Vagina (tissue), 2 donors: ENCODE measurements at places on chromosomes 5 and 9.

- DNase-seq = no peak
Observed at GRCh38 chr5:141560151-141560550, 58.6 kb downstream of the DIAPH1 start.

DNA sequence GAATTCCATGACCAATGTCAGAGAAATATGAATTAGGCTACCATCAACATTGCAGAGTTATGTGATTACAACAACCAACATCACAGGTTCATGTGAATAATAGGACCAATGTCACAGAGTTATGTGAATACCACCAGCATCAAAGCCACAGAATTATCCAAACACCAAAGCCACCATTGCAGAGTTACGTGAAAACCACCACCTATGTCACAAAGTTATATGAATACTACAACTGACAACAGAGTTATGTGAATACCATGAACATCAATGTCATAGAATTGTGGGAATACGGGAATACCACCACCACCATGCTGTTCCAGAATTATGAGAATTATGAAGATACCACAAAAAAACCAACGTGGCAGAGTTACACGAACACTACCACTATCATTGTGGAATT, 64.8 kb downstream of the SHC3 start:
- DNase-seq = no peak

- no peak for DNase-seq
Observed at GRCh38 chr5:53337827-53338226, 142.6 kb upstream of the FST start.

GRCh38 chr5:166068547-166069335, 2222.7 kb upstream of the WWC1 start:
- DNase-seq = no peak

DNA sequence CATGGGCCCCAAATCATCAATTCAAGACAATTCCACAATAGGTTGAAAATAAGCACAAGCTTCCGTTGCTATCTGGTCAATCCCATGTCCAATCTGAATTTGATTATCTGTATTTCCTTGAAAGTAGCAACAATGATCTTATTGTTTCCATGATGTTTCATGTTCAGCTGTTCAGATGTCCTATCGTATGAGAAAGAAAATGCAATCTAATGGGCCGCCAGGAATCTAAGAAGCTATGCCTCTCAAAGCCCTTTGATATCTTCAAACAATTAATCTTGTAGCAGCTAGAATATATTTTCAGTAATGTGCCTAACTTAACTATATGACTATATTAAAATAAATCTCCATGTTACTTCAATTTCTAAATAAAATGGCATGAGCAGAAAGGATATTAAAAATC, 32.1 kb upstream of the ALDOB start:
- DNase-seq = no peak

DNA sequence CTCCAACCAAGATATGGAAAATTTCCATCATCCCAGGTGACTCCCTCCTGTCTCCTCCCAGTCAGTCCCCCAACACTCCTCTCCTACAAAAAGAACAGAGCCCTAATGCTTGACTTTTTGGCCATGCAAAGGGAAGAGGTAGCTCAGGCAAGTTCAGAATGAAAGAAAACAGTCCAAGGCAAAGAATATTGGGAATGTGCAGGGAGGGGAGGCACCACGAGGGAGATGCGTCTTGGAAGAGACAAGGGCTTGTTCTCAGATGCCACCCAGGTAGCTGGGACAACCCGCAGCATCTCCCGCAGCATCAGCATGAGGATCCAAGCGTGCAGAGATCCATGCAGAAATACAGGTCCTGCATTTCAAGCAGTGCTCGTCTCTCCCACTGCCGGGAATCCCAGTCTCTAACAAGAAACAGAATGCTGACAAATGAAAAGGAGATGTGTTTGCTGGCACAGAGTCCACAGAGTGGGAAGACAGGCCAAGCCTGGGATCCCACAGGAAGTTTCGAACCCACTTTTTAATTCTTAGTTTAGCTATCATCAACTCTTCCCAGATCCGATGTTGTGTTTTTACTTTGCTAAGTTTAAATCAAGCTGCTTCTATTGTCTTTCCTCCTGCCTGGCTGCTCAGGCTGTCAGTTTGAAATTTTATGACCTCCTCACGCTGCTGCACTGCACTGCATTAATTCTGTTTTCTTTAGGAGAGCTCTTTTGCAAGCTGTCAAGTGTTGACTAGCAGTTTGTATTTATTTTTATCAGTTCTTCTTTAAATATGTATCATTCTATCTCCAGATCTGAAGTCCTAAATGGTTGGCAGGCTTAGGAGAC, 86.8 kb upstream of the OSMR start:
- no peak for DNase-seq

GRCh38 chr5:74441616-74442015, 198.9 kb downstream of the ENC1 start:
- no peak for DNase-seq

DNA sequence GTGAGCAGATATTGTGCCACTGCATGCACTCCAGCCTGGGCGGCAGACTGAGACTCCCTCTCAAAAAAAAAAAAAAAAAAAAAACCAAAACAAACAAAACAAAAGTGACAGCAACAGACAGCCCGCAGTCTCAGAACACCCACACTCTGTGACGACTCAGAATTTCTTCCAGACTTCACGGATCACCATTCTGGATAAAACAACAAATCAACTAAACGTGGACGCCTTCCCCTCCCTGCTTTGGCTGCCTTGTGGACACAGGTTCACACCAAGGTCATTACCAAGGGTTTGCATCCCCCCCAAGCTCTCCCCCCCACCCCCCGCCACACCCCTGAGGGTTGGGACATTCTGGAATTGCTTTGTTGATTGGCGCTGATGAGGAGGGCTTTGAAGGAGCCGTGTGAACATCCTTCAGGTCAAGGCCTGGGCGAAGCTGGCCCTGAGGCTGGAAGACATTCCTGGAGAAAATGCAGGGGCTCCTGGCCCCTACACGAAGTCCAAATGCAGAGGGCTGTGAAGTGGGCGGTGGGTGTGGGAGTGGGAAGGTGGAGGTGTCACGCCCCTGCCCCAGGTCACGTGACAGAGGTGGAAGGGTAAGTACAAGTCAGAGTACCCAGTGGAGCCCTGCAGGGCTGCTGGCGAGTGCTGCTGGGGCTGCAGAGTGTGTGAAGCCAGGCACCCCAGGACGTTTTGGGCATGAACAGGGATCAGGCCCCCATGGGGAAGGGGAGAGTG, 10.1 kb downstream of the LCN10 start:
- DNase-seq = no peak

GRCh38 chr5:140220032-140220697, 45.2 kb downstream of the CYSTM1 start:
- DNase-seq = no peak

- DNase-seq = no peak
Observed at GRCh38 chr5:117041926-117042595, 467.4 kb upstream of the SEMA6A start.

- DNase-seq = no peak
Observed at GRCh38 chr9:17535176-17535575, 43.7 kb upstream of the SH3GL2 start.

- DNase-seq = no peak
Observed at GRCh38 chr5:118392491-118392890, 595.9 kb downstream of the DTWD2 start.

DNA sequence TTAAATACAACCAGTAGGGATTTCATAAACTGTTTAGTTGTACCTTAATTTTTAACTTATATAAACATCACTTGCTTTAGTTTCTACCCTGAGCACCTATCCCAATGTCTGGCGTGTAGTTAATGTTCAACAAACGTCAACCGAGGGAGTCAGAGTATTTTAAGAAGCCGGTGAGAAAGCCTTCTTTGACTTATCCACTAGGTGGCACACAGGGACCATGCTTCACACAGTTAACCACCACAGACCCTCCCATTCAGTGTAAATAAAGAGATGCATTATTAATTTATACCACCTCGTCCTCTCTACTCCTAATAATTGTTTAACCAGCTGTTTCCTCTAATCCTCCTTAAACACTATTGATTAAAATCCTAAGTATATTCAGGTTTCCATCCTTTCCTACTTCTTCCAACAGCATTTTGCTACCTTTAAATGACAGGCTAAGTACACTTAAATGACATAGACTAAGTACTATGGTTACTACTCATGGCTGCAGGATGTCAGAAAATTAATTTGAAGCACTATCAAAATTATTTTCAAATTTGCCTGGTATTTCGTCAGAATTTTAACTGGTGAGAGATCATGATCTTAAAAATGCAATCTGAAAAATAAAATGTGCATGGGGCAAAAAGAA, 2.3 kb downstream of the HAPLN1 start:
- no peak for DNase-seq

DNA sequence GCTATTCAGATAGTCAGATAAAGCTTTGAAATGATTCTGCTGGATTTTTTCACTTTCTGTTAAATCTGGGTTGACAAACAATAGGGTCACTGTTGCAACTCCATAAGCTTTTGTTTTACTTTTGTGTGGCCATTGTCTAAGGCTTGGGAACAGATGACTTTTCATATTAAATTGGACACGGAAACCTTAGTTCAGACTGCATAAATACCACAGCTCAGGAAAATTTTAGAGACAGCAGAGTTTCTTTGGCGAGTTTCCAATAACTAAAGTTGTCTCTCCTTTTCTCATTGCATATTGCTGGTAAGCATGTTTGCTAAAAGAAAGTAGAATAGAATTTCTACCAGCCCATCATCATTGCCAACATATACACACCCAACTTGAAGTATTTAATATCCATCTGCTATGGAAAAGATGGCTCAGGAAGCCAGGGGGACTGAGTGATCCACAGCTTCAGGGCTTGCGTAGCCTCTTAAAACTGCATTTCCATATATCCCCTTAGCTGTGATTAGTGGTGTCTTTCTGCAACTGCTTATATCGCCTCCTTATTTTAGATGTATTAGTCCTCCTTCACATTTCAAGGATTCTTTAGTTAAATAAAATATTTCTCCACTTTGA, 168.2 kb downstream of the ARHGAP26 start:
- DNase-seq = no peak

GRCh38 chr9:114396558-114397218, 8.9 kb upstream of the AKNA start:
- DNase-seq = no peak

DNA sequence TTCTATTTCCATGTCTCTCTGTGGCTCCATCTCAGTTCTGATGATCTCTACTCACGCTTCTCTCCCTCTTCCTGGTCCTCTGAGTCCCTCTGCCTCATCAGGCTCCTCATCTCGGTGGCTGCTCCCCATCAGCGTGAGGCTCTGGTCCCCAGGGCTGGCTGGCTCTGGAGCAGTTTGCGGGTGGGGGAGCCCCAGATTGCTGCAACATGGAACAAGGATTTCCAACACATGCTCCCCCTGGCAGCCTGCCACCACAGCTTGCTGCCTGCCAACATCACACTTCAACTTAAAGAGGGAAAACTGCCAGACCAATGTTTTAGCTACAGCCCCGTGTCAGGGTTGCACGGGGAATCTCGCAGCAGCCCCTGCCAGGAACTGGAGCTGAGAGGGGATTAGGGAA, 77.2 kb upstream of the NEK6 start:
- no peak for DNase-seq

GRCh38 chr9:89961616-89962341, 357.0 kb downstream of the GADD45G start:
- no peak for DNase-seq

DNA sequence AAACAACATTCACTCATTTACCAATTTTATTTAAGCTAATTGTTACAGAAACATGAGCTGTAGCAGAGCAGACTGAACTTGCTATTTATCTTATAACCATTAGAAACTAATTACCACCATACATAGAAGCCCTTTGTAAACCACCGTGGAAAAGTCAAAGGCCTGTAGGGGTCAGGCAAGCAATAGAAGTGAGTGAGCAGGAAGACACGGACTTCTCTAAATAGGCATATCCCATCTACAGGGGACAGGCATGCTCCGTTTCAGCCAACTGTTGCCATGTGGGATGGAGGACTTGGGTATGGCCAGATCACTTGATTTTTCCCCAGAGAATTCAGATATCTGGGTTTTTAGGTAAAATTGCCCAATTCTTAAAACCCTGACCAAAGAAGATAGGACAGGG, 44.8 kb downstream of the PRRC1 start:
- DNase-seq = no peak

GRCh38 chr5:79122973-79123372, 11.4 kb downstream of the BHMT start:
- DNase-seq = no peak

GRCh38 chr5:9624196-9624947, 5.8 kb downstream of the TAS2R1 start:
- DNase-seq = no peak

DNA sequence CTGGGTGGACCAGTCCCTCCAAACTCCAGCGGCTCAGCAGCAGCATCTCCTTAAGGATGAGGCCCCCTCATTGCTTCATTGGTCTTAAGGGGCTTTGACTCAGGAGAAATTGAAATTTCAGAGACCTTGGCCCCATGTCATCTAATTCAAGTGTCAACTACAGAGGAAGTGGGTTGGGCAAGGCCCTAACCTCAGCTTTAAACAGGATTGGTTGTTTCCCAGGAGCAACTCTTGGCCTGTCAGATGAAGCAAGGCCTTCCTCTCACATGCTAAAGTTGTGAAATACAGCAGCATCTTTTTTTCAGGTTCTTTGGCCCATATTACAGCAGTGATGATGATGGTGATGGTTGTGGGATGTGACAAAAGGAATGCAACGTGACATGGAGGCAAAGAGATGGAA, 348.3 kb downstream of the ICE1 start:
- no peak for DNase-seq

GRCh38 chr5:76641514-76642120, 18.4 kb upstream of the F2RL2 start:
- no peak for DNase-seq

- DNase-seq = no peak
Observed at GRCh38 chr5:8366266-8366665, 497.3 kb downstream of the MTRR start.

- DNase-seq = no peak
Observed at GRCh38 chr5:64453405-64453804, 52.4 kb upstream of the RGS7BP start.

GRCh38 chr9:93577078-93577974, 942 bp downstream of the PHF2 start:
- DNase-seq = peak; percentile 88

- no peak for DNase-seq
Observed at GRCh38 chr5:179171251-179171815, 111.2 kb downstream of the ZNF354C start.

DNA sequence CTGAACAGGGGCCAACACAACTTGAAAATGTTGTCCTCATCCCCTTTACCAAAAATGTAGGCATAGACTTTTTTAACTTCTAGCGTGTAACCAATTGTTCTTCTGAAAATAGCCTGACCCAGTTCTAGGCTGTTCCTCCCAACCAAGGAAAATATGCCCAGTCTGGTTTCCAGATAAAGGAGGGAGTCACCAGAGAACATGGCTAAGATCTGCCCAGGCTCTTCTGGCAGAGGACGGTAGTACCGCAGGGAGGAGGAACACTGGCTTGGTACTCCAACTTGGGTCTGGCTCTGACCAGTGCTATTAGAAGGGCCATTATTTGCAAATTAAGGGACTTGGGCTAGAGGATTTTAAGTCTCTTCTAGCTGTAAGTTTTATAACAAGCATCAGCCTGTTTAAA, 63.1 kb downstream of the GRAMD2B start:
- DNase-seq = no peak

DNA sequence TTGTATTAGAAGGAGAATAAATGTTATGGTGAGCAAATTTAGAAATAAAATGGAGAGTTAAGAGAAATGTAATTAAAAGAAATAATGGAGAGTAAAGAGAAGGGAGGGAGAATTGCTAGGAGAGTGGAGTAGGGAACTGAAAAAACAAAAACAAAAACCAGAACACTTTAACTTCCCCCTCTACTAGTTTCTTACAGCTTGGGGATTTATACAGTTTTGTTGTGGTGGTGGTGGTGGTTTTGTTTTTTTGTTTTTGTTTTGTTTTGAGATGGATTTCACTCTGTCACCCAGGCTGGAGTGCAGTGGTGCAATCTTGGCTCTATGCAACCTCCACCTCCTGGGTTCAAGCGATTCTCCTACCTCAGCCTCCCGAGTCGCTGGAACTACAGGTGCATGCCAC, 322.4 kb downstream of the TMEM167A start:
- DNase-seq = no peak
